Amniotic stem cell (primary cell): ENCODE measurements at places on chromosomes 7 and 10.

DNA sequence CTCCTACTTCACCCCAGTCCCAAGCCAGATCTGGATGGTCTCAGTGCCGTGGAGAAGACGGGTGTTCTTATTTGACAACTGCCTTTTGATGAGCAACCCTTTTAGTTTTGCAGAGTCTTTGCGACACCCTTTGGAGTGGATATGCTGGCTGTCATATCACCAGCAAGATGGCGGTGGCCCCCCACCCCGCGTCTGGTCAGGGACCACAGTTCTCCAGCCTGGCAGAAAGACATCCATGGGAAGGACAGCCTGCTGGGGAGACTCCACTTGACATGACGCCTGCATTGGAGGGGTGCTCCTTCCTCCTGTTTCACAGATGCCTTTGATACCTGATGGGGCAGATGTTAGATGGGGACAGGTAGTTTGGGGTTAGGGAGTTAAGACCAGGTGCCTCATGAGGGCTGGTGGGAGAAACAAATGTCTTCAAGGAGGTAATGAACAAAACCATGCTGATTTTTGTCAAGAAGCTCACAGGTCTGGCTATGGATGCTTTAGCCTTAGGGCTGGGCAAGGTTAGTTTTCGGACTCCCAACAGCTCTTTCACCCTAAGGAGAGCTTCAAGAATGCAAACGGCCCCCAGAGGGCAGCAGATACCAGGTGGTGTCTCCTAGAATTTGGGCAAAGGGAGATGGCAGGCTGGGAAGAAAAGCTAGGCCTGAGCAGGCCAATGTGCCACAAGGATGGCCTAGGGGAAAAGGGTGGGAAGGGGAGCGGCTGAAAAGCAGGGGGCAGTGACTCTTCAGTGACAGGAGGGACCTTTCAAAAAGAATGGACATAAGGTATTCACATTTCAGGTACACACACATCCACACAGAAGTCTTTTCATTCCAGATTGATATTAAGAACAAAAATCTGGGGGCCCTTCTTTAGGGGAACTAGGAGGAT is 95.2 kb downstream of the CLEC2L start:
- no peak for DNase-seq

GRCh38 chr7:1413936-1414639 is 45.2 kb downstream of the MICALL2 start:
- no peak for DNase-seq

DNA sequence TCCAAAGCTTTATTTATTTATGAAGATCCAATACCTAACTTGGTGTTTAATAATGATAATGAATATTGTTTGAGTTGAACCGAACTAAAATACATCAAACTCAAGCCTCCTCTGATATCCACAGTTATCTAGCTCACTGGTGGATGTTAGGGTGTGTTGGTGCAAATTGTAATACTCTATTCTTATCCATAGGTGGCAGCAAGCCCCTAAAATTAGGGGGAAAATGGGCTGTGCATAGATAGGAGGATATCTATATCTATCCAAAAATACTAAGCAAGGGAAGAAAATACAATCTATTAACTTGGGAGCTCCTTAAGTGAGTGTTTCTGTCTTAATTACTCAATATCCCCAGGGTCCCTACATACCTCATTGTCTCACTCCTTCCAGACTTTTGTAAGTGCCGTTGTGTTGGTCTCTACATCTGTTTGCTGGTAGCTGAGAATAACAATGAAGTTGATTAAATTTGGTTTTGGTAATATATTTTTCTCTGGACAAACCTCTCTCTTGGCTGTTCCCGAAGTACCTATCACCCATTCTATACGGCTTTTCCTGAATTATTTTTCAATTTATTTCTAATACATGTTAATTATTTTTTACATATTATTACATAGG is 55.0 kb upstream of the VWDE start:
- DNase-seq: no peak

GRCh38 chr10:3406556-3406955 is 234.0 kb upstream of the PITRM1 start:
- DNase-seq: no peak

GRCh38 chr10:3832022-3832786 is 47.2 kb upstream of the KLF6 start:
- DNase-seq: no peak

GRCh38 chr10:70119623-70120022 is 13.0 kb downstream of the AIFM2 start:
- no peak for DNase-seq

DNA sequence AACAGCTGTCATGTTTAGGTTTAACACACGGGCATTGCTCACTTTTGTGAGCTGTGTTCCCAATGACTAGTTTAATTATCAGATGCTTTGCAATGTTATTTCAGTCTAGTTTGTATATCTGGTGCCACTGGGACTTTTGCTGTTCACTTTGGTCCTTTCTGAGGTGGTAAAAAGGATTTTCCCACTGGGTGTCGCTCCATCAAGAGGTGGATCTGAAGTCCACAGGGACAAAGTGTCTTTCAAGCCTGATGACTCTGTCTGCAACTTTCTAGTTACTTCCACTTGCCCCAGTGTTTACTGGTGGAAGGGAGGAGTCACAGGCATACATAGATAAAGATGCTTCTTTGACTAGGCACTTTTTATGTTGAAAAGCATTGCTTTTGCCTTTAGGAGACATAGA is 242.2 kb downstream of the HGF start:
- no peak for DNase-seq

DNA sequence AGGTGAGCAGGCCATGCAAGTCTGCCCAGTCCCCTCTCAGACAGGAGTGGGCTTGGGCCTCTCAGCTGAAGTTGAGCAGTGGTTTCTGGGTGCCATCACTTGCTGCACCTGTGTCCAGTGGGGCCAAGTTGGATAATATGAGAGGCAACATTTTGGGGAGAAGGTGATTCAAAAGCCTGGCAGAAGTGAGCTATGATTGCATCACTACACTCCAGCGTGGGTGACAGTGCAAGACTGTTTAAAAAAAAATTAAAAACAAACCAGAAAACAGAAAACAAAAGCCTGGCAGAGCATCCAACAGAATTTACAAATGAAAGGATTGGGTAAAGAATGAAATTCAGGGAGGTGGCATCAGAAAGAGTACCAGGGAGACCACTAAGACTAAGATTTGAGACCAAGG is 121.5 kb upstream of the LAMB4 start:
- DNase-seq: no peak

DNA sequence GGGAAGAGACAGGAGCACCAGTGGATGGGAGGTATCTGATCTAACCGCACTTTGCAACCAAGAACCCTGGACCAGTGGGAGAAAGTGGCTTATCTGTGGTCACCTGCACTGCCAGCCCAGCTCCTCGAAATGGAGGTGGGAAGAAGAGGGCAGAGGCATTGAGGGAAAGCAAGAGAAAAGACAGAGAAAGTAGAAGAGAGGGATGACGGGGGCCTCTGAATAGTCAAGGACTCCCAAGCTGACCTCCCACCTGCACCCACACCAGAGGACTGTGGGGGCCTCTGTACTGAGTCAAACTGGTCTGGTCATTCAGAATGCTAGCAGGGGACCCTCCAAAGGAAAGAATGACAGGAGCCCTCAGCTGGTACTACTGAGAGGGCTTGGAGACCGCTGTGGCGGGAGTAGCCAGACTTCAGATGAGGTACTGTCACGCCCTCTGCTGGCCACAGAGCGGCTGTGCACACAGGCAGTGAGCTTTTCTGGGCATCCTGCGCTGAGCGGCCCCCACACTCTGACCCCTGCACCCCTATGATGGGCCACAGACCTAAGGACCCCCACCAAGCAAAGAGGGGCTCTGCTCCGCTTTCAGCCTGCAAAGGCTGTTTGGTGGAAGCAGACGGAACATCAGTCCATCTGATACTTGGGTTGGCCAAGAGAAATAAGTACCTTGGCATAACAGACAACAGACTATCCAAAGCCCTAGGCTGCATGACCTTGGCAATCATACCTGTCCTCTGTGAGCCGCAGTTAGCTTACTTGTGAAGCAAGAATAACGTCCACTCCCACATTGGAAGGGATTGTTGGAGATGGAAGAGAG is 112.9 kb downstream of the COL13A1 start:
- peak; percentile 66 for DNase-seq

GRCh38 chr7:107002126-107002525 is 42.4 kb upstream of the PRKAR2B start:
- no peak for DNase-seq

DNA sequence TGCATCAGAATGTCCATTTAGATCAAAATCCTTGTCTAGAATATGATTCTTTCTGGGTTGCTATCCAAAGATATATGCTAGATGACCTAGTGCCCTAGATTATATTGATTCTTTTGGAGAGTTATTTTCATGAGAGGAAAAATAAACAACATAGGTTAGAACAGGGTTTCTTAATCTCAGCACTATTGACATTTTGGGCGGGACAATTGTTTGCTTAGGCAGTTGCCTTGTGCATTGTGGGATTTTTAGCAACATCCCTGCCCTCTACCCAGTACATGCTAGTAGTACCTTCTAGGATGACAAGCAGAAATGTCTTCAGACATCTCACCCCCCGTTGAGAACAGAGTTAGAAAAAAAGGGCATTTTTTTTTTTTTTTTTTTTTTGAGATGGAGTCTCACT is 25.1 kb upstream of the LAMB1 start:
- DNase-seq: no peak

- no peak for DNase-seq
Measured at GRCh38 chr7:55070271-55070743, 51.5 kb downstream of the EGFR start.
